ENCODE measurements at places on chromosomes 16 and 17. TPM values are rescaled to one million over a fixed set of nuclear protein-coding genes. Genes with fewer than 3 reads are reported as not detected.
A peak's percentile ranks its signal among the peaks of the same experiment; 100 is the strongest.

DNA sequence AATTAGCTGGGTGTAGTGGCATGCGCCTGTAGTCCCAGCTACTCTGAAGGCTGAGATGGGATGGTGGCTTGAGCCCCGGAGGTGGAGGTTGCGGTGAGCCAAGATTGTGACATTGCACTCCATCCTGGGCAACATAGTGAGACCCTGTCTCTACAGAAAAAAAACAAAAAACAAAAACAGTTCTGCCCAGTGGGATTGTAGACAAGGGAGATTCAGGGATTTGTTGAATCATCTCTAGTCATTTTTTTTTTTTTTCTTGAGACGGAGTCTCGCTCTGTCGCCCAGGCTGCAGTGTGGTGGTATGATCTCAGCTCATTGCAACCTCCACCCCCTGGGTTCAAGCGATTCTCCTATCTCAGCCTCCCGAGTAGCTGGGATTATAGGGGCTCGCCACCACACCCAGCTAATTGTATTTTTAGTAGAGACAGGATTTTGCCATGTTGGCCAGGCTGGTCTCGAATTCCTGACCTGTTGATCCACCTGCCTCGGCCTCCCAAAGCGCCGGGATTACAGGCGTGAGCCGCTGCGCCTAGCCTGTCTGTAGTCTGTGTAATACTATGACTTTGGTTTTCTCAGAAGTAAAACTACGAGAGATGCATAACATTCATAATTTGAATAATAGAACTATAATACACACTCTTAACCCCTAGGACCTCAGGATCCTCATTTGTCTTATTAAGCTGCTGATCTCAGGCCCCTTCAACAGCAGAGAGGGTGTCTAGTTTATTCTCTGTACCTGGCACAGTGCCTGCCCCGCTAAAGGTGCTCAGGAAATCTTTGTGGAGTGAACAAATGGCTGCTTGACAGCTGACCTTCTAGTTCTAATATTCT lies 1.4 kb downstream of the TEN1 start:
- H3K27ac ChIP-seq: peak overlapping the region; percentile 97
- peaks cover 9% of the 10 kb centered on the region for H3K4me1 ChIP-seq
- no peaks in the 10 kb centered on the region for H3K36me3 ChIP-seq

- H3K4me1 ChIP-seq: peaks cover 23% of the 10 kb centered on the region
- DNase-seq: no peak
- H3K27ac ChIP-seq: peak overlapping the region; percentile 80
- H3K27me3 ChIP-seq: no peaks in the 10 kb centered on the region
- H3K4me3 ChIP-seq: peak overlapping the region; percentile 66
These were observed 39.2 kb downstream of the ZNF778 start for GRCh38 chr16:89256651-89257254.

GRCh38 chr17:43334738-43335402 lies 63.9 kb upstream of the ARL4D start:
- no peaks in the 10 kb centered on the region for H3K36me3 ChIP-seq
- H3K27ac ChIP-seq: no peak overlapping the region
- no peaks in the 10 kb centered on the region for H3K27me3 ChIP-seq
- peaks cover 4% of the 10 kb centered on the region for H3K4me1 ChIP-seq
- no peak overlapping the region for H3K4me3 ChIP-seq
- DNase-seq: no peak

DNA sequence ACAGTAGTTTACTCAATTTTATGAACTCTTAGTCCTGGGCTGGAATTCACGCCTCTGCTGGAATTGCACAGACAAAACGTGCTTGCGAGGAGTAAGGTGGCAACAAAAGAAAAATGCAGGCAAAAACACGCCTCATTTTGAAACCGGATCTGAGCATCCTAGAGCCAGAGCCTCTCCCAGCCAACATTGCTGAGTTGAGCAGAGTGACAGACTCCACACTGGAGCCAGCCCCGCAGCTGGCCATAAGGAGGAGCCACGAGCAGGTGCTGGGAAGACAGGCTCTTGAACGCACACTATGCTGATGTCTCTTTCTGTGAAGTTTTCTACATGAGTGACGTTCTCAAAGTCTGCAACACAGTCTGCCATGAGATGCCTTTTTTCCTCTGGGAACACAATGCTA lies 14.6 kb upstream of the HSBP1 start:
- H3K4me3 ChIP-seq: no peak overlapping the region
- H3K27me3 ChIP-seq: no peaks in the 10 kb centered on the region
- H3K4me1 ChIP-seq: no peaks in the 10 kb centered on the region
- DNase-seq: no peak
- no peak overlapping the region for H3K27ac ChIP-seq
- H3K36me3 ChIP-seq: no peaks in the 10 kb centered on the region

GRCh38 chr17:48391444-48391843 lies 38.6 kb downstream of the SKAP1 start:
- no peaks in the 10 kb centered on the region for H3K4me1 ChIP-seq
- H3K27me3 ChIP-seq: no peaks in the 10 kb centered on the region
- H3K27ac ChIP-seq: no peak overlapping the region
- no peaks in the 10 kb centered on the region for H3K36me3 ChIP-seq

- no peak for DNase-seq
- no peaks in the 10 kb centered on the region for H3K4me1 ChIP-seq
- no peak overlapping the region for H3K27ac ChIP-seq
- no peaks in the 10 kb centered on the region for H3K27me3 ChIP-seq
- H3K36me3 ChIP-seq: no peaks in the 10 kb centered on the region
- H3K4me3 ChIP-seq: no peak overlapping the region
These were observed 80.7 kb upstream of the FOXF1 start for GRCh38 chr16:86429663-86430062.

- H3K36me3 ChIP-seq: no peaks in the 10 kb centered on the region
- H3K27me3 ChIP-seq: no peaks in the 10 kb centered on the region
- DNase-seq: no peak
- H3K4me1 ChIP-seq: no peaks in the 10 kb centered on the region
These were observed 35.9 kb downstream of the SLC6A4 start for GRCh38 chr17:30199600-30199999.

DNA sequence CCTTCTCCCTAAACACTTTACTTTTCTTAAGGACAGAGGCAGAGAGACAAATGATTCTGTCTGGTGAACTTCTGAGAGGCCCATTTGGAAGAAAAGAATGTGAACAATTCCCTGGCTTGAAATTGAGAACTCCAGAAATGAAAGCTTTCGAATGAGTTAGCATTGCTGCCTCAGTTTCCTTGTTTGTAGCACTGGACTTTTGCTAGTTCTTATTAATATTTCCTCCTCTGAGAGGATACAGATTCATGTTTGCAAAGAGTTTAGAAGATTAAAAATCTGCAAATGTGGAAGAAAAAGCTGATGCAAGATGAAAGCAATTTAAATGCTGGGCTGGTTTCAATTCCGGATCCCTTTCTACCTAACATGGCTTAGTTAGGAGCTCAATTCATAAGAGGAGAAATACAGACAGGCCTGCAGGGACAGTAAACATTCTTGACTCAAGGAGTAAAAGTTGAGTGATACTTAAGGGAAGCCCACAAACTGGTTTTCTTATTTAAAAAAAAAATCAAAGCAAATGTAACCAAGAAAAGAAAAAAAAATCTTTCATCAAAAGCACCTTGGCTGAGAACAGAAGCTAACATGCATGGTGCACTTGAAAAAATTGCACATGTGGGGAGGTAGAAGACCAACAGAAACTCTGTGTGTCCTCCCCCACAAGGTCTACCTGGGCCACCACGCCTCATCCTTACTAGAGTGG lies 27.1 kb downstream of the HNF1B start:
- H3K27me3 ChIP-seq: no peaks in the 10 kb centered on the region
- peaks cover 44% of the 10 kb centered on the region for H3K4me1 ChIP-seq
- H3K4me3 ChIP-seq: no peak overlapping the region
- peak overlapping the region; percentile 77 for H3K27ac ChIP-seq
- no peak for DNase-seq

GRCh38 chr16:87840271-87840978 lies 28.9 kb downstream of the SLC7A5 start:
- H3K27ac ChIP-seq: peak overlapping the region; percentile 96
- no peak overlapping the region for H3K4me3 ChIP-seq
- peaks cover 41% of the 10 kb centered on the region for H3K4me1 ChIP-seq

DNA sequence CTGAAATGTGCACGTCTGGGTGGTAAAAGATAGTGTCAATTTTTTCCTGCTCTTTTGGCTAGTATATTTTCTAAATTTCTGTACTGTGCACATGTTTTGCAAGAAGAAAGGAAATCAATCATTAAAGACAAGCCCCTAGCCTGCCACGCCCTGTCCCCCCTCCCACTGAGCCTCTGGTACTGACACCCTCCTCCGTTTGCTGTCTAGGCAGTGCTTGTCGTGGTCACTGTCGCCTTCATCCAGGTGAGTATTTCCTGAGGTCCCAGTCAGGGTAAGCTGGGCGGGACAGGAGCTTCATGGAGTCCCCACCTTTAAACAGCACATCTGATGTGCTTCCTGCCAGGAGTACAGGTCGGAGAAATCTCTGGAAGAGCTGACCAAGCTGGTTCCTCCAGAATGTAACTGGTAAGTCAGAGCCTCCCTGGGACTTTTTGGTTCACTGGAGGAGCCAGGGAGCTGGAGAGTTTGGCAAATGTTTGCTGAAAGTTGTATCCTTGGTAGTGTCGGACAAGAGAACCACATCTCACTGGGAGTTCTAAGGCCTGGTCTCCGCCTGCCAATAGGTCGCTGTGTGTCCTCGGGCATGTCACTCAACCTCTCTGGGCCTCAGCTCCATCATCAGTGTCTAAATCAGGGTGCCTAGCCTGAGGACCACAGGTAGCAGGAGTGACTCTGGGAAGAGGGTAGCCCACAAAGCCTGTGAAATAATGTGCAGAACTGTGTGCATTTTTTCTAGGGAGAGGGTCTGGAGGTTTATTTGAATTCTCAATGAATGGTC lies 42.2 kb downstream of the ATP2C2 start:
- H3K27ac ChIP-seq: no peak overlapping the region
- no peak overlapping the region for H3K4me3 ChIP-seq
- H3K4me1 ChIP-seq: no peaks in the 10 kb centered on the region
- H3K27me3 ChIP-seq: no peaks in the 10 kb centered on the region
- H3K36me3 ChIP-seq: no peaks in the 10 kb centered on the region

DNA sequence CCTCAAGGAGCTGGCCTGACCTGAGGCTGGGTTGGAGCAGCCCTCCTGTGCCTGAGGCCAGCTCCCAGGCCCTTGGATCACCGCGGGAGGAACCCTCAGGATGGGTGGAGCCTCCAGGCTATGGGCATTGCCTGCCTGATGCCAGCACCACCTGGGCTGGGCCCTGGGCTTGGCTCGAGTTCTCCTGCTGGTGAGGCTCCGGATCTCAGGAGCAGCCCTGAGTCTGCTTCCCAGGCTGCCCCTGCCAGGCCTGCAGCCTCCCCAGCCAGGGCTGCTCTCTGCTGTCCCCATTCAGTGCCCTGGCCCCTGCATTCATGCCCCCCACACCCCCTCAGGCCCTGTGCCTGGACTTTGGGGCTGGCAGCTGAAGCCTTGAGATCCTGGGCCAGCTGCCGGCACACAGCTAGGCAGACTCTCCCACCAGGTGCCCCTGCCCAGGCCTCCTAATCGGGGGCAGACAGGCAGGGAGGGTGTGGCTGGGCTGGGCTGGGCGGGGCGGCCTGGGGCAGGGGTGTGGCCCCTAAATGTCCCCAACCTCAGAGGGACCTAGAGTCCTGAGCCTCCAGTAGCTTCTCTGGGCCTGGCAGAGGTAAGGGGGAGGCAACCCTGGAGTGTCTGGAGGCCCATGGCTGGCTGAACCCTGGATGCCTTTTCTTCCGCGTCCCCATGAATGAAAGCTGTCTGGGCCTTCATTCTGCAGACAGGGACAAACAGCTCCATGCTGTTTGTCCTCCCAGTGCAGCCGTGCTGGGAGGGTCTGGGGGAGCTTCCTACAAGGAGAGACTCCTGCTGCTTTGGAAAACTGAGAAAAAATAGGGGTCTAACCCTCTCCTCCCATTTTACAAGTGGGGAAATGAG lies 1.1 kb upstream of the PIGQ start:
- H3K27ac ChIP-seq: no peak overlapping the region
- H3K36me3 ChIP-seq: no peaks in the 10 kb centered on the region
- H3K4me1 ChIP-seq: peaks cover 16% of the 10 kb centered on the region
- no peaks in the 10 kb centered on the region for H3K27me3 ChIP-seq
- DNase-seq: peak; percentile 87

The ACE gene
- 2.1 TPM for total RNA-seq

The CD300LB gene
- total RNA-seq: 0.08 TPM

The CDRT4 gene
- total RNA-seq: 3.3 TPM

The PLEKHH3 gene
- total RNA-seq: 4.2 TPM

The LGALS9B gene
- total RNA-seq: not detected

The CBFA2T3 gene
- 1.4 TPM for total RNA-seq

Data from liver (tissue), 10 donors.